EL (cell line): ENCODE measurements at places on chromosomes 1 and 21.
A peak's percentile ranks its signal among the peaks of the same experiment; 100 is the strongest.

DNA sequence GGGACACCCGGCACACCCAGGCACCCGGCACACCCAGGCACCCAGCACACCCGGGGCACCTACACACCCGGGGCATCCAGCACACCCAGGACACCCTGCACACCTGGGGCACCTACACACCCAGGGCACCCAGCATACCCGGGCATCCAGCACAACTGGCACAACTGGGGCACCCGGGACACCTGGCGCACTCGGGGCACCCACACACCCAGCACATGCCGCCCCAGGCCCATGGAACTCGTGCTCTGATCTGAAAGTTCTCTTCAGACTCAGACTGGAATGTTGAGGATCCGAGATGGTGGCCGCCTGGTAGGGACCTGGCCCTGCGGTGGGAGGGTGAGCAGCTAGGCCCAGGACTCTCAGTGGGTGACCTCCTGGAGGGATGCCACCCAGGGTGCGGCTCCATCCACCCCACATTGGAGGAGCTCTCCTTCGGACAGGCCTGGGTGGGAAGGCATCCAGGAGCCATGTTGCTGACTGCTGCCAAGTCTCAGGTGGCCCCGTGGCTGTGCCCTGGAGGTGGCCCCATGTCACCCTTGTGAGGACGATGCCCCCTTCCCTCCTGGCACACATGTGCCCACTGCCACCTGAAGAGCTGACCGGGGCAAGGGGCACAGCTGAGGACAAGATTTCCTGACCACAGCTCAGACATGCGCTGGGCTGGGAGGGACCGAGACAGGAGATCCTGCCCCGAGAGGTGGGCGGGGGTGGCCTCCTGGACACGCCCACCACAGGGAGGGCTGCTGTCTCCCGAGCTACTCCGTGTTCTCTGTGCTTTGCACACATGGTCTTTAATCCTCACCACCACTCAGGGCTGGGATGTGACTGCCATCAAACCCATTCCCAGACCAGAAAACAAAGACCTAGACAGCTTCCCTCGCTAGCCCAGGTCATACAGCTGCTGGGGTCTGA, 37.0 kb downstream of the UBE2G2 start:
- DNase-seq, result no peak

- no peak for DNase-seq
Observed at GRCh38 chr1:115837740-115838421, 3.0 kb downstream of the NHLH2 start.

DNA sequence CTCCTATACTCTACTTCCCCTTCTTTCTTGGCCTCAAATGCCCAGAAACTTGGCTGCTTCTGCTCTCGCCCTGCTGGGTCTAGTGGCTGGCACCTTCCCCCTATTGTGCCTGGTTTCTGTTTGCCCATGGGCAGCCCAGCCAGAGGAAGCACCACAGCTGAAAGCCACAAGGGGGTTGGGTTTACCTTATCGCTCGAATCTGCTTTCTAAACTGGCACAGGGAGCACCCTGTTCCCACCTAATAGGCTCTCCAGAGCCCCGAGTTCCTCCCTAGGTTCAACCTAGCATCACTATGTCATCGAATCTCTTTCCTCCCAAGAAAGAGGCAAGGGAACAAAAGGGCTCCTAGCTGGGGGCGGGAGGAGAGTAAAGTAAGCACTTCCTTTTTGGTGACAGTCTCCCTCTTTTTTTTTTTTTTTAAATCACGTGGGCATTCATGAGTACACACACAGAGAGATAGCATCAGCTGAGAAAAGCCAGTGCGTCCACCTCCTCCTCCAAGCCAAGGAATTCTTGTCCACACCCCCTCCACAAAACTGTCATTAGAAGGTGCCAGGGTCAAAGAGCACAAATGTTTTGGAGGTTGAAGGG, 72.8 kb downstream of the PLEKHA6 start:
- peak; percentile 32 for DNase-seq

- peak; percentile 64 for DNase-seq
Observed at GRCh38 chr1:239976130-239976968, 115.3 kb upstream of the FMN2 start.

DNA sequence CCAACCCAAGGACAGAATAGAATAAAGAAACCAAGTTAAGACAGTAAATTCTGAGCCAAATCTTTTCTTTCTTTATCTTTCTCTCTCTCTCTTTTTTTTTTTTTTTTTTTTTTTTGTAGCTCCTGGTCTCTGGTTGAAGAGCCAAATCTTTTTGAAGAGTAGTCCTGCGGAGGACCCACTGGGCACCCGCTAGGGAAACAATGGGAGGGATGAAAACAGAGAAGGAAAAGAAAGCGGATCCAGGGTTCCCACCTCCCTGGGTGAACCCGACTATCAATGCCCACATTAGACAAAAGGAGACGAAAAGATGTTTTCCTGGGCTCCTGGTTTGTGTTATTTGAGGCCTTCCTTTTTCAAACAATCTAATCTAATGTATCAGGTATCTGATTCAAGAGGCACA, 49.8 kb upstream of the FBXO28 start:
- DNase-seq, result no peak

- DNase-seq, result no peak
Observed at GRCh38 chr1:233735331-233735730, 121.4 kb downstream of the KCNK1 start.

DNA sequence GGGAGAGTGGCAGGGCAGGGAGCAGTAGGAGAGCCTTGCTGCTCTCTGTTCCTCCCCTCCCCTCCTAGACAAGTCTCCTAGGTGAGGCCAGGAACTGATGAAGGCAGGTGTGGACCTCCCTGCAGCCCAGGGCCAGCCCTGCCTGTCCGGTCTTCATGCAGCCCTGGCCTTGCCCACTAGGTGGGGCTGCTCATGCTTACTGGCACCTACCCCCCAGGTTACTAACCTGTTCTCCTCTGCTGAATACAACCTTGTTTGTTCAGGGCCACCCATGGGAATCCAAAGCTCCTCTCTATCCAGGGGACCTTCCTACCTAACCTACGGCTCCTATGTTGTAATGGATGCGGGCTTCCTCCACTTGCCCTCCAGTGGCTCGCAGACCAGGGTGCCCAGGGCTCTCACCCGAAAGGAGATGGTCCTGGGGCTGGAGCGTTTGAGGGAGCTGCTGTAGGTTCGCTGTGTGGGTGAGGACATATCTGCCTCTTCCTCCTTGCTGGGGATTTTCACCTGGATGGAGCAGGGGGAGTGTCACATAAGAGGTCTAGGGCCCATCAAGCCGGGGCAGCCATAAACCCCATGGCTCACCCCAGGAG, 7.9 kb upstream of the TNNT2 start:
- DNase-seq, result peak; percentile 49

- DNase-seq, result no peak
Observed at GRCh38 chr1:42821690-42822089, 4.5 kb upstream of the SVBP start.
